ENCODE measurements at places on chromosomes 13 and 19. TPM values are rescaled to one million over a fixed set of nuclear protein-coding genes. Genes with fewer than 3 reads are reported as not detected.
A peak's percentile ranks its signal among the peaks of the same experiment; 100 is the strongest.

GRCh38 chr13:114038211-114038613 lies 64.3 kb upstream of the C13orf46 start:
- DNase-seq, result no peak

GRCh38 chr13:46348961-46349360 lies 38.1 kb downstream of the RUBCNL start:
- DNase-seq, result no peak

DNA sequence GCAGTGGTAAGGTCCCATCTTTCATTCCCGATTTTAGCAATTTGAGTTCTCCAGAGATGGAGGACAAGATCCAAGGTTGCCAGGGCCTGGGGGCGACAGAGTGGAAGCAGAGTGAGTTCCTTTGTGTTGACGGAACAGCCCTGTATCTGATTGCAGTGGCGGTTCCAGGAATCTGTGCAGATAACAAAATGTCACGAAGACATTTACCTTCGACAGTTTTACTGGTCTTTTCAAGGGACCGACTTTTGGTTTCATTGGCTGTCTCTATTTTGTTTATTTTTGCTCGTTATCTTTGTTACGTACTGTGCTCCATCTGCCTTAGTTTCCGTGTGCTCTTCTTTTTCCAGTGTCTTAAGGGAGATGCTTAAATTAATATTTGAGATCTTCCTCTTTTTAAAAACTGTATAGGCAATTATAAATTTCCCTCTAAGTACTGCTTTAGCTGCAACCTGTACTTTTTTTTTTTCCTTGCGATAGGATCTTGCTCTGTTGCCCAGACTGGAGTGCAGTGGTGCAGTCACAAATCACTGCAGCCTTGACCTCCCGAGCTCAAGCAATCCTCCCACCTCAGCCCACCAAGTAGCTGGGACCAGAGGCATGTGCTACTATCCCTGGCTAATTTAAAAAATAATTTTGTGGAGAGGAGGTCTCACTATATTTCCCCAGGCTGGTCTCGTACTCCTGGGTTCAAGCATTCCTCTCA lies 23.2 kb downstream of the KDM4B start:
- no peak for DNase-seq

DNA sequence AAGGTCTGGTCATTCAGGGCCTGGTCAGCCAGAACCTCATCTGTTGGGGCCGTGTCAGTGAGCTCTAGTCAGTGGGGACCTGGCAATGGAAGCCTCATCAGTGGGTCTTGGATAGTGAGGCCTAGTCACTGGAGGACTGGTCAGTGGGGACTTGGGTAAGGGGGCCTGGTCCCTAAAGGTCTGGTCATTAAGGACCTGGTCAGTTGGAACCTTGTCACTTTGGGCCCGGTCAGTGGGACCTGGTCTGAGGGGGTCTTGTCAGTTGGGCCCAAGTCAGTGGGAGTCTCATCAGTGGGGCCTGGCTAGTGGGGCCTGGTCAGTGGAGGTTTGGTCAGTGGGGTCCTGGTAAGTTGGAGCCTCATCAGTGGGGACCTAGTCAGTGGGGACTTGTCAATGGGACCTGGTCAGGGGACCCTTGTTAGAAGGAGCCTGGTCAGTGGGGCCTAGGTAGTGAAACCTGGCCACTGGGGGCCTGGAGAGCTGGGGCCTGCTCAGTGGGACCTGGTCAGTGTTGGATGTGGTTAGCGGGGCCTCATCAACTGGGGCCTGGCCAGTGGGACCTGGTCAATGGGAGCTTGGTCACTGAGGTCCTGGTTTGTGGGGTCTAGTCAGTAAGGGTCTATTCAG lies 43.7 kb upstream of the TPM4 start:
- DNase-seq, result no peak

GRCh38 chr19:2372076-2372612 lies 12.1 kb downstream of the TMPRSS9 start:
- DNase-seq, result no peak

- peak; percentile 9 for DNase-seq
Observed at GRCh38 chr19:44552324-44552723, 22.8 kb upstream of the CEACAM20 start.

GRCh38 chr19:1516395-1516753 lies 3.6 kb upstream of the ADAMTSL5 start:
- no peak for DNase-seq

- no peak for DNase-seq
Observed at GRCh38 chr13:102195566-102196462, 206.0 kb downstream of the FGF14 start.

DNA sequence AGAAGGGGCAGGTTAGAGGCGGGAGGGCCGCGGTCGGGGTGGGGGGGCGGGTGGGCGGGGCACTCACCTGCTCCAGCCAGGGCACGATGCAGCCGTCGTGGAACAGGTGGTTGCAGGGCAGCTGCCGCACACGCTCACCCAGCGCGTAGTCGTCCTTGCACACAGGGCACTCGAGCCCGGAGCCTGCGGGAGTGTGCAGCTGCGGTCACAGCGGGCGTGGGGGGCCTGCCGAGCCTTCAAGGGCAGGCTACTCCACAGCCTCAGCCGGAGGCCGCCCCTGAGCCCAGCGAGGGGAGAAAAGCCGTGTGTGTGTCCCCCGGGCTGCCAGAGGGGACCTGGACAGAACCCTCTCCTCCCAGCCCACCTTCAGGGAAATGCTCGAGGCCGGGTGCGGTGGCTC lies 8.6 kb downstream of the FGF22 start:
- no peak for DNase-seq

GRCh38 chr19:58319241-58319640 lies 7.6 kb upstream of the ZSCAN22 start:
- no peak for DNase-seq

DNA sequence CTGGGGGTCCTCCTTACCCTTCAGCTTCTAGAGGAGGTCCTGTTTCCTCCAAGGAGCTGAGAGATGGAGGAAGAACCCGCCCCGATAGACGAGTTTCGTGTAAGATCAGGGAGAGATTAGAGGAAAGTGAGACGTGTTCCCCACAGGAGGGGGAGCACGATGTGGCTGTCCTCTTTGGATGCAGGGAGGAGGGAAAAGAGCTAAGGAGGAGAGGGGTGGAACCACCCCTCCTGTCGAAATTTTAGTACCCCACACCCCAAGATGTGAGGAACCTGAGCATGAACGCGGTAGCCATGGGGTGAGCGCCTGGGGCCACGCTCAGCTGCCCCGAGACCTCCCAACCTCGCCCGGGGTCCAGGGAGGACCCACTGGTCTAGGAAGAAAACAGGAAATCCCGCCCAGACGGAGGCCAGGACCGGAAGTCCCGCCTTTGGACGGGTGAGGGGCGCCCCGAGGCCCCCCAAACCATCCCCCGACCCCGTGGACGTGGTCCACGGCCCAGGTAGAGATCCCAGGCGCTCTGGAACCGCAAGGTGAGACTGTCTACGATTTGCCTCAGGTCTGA lies 1.2 kb downstream of the AKT1S1 start:
- DNase-seq, result peak; percentile 66

- DNase-seq, result no peak
Observed at GRCh38 chr19:49589502-49589905, 1.5 kb upstream of the PRR12 start.

GRCh38 chr13:39452417-39452816 lies 150.6 kb downstream of the LHFPL6 start:
- DNase-seq, result no peak

GRCh38 chr13:40438022-40438680 lies 228.3 kb downstream of the FOXO1 start:
- DNase-seq, result no peak

- DNase-seq, result peak; percentile 65
Observed at GRCh38 chr19:47247308-47247990, 8.9 kb upstream of the CCDC9 start.

DNA sequence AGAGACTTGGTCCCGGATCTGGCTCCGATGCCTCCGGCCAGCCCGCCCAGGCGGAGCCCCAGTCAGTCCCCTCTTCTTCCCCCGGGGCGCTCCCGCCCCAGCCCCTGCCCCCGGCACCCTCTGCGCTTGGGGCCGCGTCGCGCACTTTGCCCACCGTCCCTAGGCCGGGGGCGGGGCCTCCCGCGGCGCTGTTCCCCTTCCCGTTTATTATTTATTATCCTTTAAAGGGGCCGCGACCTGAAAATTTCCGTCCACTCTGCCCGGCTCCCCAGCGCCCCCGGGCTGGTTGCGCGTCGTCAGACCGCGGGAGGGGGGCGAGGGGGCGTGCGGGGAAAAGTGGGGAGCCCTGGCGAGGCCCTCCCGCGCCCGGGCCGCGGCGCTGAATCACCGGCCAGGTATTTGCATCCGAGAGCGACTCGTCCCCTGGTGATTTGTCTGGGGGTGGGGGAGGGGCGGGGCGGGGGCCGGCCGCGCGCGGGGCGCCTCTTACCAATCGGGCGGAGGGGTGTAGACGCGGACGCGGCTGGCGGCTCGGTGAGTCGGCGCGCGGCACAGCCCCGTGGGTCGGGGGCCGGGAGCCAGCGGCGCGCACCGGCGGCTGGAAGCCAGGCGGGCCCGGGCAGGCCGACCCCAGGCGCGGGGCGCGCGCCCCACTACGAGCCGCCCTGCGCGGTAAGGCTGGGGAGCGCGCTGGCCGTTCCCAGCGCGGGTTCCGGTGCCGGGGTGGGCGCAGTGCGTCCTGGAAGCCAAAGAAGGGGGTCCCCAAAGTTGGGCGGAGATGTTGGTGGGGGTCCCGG lies at the start of gene ARID3A:
Gene ARID3A, plus strand, starts transcription at position 510 of the 797 bp plus-strand sequence. CDS start 3,494 bp downstream, outside the sequence.
- peak; percentile 83 for DNase-seq

GRCh38 chr13:31538067-31539042 lies 201.0 kb upstream of the RXFP2 start:
- DNase-seq, result no peak

GRCh38 chr13:32587811-32588170 lies 1.5 kb downstream of the PDS5B start:
- no peak for DNase-seq

DNA sequence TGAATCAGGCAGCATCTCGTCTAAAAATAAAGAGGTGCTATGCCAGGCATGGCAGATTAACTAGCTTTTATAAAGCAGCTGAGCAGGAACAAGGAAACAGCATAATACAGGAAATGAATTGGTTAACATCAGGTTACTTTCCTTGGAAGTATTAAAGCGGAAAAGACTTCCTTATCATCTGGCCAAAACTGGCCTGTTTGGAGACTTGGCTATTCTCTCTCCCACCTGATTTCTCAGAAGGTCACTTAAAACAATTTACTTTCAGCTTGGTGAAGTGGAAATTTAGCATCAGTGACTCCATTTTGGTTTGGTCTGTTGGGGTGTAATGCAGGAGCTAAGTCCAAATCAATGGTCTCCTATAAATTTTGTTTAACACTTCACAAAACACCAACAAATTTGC lies 191.6 kb downstream of the NUFIP1 start:
- DNase-seq, result no peak

GRCh38 chr19:17234911-17235299 lies 8.9 kb downstream of the OCEL1 start:
- DNase-seq, result peak; percentile 42

- DNase-seq, result no peak
Observed at GRCh38 chr19:31880283-31880682, 465.1 kb upstream of the ZNF507 start.

- no peak for DNase-seq
Observed at GRCh38 chr13:71316792-71317363, 550.1 kb downstream of the DACH1 start.

GRCh38 chr13:78401873-78402707 lies 201.3 kb downstream of the POU4F1 start:
- no peak for DNase-seq

DNA sequence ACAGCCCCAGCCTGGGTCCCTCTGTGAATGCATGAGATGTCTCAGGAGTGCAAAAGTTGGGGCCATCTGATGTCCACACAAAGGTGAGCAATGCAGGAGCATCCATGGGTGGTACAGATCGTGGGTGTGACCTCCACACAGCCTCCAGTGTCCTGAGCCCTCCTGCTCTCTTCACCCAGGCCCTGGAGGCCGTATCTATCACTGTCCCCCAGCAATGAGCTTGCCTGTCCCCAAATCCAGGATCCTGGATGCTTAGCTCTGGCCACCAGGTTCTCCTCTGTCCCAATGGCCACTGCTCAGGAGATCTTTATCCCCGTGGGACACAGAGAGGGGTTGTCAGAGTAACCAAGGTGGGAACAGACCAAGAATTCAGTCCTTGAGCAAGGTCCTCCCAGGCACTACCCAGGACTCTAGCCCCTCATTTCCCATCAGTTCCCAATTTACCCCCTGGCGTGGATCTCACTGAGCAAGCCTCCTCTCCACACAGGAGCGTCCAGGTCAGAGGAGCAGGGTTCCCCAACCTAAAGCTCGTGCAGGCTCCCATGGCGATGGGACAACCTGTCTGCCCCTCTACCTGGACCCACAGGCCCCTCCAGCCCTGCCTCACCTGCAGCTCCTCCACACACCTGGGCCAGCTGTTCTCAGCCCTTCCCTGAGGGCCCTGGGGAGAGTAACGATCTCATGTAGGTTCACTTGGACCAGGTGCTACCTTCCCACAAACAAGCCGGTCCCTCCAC lies 11.3 kb downstream of the CEACAM21 start:
- DNase-seq, result no peak

DNA sequence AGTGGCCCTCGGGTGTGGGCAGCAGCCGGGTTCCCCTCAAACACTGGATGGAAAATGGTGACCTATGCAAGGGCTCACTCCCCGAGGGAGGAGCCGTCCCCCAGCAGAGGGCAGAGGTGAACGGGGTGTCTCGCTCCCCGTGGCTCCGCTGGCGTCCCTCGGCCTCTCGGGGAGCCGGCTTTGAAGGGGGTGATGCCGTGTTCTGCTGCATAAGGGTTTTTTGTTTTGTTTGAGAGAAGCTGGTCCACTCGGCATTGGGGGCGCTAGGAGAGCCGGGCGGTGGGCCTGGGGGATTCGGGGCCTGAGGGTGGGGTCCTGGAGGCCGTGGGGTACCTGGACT lies 4.0 kb downstream of the EFNA2 start:
- no peak for DNase-seq

PRR36 gene
- polyA plus RNA-seq, result not detected

ATP5F1D gene
- polyA plus RNA-seq, result 208 TPM

DCLK1 gene
- polyA plus RNA-seq, result not detected

CEACAM8 gene
- polyA plus RNA-seq, result not detected

PLIN3 gene
- polyA plus RNA-seq, result 31.2 TPM

RNF17 gene
- polyA plus RNA-seq, result not detected

OR10H1 gene
- polyA plus RNA-seq, result not detected

ERICH4 gene
- polyA plus RNA-seq, result not detected

UBE2L5 gene
- polyA plus RNA-seq, result not detected

ZNF726 gene
- polyA plus RNA-seq, result 1.3 TPM

FCGBP gene
- polyA plus RNA-seq, result 0.24 TPM

CEACAM3 gene
- not detected for polyA plus RNA-seq

SMG9 gene
- 7.0 TPM for polyA plus RNA-seq

TUBB4A gene
- not detected for polyA plus RNA-seq

RASAL3 gene
- polyA plus RNA-seq, result 28.4 TPM

NALCN gene
- not detected for polyA plus RNA-seq

CACNG6 gene
- not detected for polyA plus RNA-seq

VASP gene
- 50.4 TPM for polyA plus RNA-seq

PEG3 gene
- polyA plus RNA-seq, result not detected

ATP1A3 gene
- polyA plus RNA-seq, result 3.5 TPM

OR4F17 gene
- polyA plus RNA-seq, result not detected

MAMSTR gene
- 0.40 TPM for polyA plus RNA-seq

OR10H5 gene
- not detected for polyA plus RNA-seq

All from CD4-positive, CD25-positive, alpha-beta regulatory T cell (primary cell).